Left ventricle myocardium inferior (tissue), 1 donor: ENCODE measurements at places on chromosomes 16 and 17. TPM values are rescaled to one million over a fixed set of nuclear protein-coding genes. Genes with fewer than 3 reads are reported as not detected.

The MAF gene
- total RNA-seq = 11.5 TPM

DNA sequence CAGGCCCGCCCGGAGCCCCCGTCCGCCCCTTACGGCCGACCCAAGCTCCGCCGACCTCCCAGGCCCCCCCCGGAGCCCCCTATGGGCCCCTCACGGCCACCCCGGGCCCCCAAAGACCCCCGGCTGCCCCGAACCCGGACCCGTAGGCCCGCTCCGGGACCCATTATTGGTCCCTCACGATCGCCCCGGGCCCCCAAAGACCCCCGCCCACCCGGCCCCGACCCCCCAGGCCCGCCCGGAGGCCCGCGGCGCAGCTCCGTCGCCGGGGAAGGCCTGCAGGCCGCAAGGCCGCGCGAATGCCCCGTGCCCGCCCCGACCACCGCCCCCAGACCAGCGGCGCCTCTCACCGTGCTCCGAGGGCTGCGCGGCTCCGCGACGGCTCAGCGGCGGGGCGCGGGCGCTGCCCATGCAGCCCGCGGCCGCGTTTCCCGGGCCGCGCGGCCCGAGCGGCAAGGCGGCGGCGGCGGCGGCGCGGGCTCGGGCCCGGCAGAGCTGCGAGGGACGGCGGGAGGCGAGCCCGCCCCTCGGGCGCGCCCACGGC lies 393 bp downstream of the ANKRD11 start:
- no peak for DNase-seq

DNA sequence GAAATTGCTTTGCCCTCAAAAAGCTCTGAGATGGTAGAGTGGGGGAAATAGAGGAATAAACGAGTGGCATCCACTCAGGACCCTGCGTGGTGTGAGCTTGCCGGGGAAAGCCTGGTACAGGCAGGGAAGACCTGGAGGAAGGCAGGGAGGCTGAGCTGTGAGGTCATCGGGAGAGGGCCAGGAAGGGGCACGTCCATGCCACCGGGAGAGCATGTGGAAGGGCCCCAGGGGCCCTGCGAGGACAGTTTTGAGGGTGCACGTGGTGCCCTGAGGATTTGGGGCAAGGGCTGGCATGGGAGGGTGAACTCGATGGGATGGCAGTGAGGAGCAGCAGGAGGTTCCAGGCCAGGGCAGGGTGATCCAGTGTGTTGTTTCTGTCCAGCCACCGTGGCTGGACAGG lies 56.3 kb upstream of the CBFA2T3 start:
- no peak for DNase-seq

The CRHR1 gene
- total RNA-seq = not detected
